CD4-positive, alpha-beta T cell treated with Interferon gamma for 1 hour (primary cell): ENCODE measurements at places on chromosomes 13 and 19.

DNA sequence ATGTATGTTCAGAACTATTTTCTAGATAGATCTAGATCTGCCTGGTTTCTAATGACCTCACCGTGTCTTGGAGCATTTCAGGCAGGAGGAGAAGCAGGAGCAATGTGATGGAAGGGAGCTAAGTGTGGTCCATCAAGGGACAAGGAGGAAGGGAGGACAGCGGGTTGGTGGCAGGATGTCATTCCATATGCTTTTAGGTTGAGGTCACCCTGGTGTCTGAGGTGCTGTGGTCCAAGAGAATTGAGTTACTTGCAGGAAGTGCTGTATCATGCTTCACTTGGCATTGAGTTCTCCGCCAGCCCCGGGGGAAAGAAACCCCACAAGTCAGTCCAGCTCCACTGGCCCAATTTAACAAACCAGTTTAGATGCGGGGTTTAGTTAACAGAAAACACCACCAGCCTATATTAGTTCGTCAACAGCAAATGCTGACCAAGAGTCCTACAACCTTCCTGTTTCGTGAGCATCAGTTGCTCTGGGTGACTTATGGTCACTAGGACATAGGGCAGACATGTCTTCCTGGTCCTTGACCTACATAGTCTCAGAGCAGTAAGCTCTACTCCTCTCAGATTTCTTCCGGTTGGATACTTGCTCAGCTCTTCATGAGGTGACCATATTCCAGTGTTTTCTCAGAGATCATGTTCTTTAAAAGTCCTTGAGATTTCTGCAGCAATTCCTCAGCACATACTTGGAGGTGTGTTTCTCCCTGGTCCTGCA lies 79.4 kb downstream of the MBNL2 start:
- DNase-seq, result no peak

DNA sequence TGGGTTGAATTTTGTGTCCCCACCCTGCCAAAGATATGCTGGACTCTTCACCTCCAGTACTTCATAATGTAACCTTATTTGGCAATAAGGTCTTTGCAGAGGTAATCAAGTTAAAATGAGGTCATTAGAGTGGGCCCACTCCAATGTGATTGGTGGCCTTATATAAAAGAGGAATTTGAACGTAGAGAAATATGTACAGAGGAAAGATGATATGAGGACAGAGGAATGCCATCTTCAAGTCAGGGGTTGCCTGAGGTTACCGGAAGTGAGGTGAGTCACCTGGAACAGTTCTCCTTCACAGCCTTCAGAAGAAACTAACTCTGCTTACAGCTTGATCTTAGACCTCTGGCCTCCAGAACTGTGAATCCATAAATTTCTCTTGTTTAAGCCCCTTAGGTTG lies 69.9 kb downstream of the GPC5 start:
- no peak for DNase-seq

DNA sequence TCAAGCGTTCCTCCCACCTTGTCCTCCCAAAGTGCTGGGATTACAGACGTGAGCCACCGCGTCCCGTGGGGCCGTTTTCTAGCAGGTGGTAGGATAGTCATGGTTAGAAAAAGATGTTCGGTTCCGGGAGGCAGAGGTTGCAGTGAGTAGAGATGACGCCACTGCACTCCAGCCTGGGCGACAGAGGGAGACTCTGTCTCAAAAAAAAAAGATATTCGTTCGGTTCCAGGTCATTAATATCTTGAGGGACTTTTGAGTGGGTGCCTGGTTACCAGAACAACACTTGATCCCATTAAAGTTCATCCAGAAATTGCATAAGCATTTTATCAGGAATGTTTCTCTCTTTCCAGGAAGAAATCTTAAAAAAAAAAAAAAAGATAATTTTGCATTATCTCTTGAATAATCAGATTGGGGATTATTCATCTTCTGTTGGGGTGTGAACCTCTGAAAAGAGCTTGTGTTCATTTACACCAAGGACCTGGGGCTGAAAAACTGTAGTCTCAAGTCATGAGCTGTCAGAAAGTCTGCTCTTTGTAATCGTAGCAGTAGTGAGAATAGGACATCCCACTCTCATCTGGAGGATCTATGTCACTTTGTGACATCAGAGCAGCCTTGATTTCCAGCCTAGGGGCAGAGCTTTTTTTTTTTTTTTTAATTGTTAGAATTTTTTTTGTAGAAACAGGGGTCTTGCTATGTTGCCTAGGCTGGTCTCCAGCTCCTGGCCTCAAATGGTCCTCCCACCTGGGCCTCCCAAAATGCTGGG lies 1.0 kb upstream of the ETHE1 start:
- no peak for DNase-seq

DNA sequence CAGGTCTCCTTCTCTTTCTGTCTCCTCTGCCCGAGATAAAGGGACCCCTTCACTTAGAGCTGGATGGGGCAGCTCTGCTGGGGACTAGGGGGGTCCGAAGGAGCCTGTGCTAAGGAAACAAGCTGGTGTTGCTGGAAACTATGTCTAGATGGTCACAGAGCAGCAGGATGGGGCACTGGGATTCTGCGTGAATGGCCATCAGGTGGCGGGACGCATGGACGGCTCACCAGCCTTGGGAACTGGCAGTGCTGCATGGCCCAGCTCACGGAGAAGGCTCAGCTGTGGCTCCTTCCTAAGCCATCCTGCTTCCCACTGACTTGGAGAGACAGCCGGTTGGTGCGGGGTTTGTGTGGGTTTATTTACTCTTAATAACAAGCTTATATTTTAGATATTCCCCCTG lies 411.8 kb downstream of the ZNF536 start:
- no peak for DNase-seq

DNA sequence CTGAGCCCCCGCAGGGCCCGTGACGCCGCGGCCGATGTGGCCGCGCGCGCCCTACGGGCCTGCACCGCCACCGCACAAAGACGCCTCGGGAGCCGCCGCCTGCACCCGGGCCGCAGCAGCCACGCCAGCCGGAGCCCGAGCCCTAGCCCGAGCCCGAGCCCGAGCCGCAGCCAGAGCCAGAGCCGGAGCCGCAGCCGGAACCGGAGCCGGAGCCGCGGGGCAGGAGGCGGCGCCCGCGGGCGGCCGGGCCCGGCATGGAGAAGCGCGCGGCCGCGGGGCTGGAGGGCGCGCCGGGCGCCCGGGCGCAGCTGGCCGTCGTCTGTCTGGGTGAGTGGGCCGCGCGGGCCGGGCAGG lies 379 bp downstream of the LRP3 start:
- DNase-seq, result no peak

- no peak for DNase-seq
Observed at GRCh38 chr13:44355621-44356020, 18.0 kb upstream of the SERP2 start.

- no peak for DNase-seq
Observed at GRCh38 chr13:41457589-41458186, 338 bp downstream of the RGCC start.

- DNase-seq, result no peak
Observed at GRCh38 chr19:51224163-51224641, 678 bp upstream of the CD33 start.

GRCh38 chr19:15534957-15535864 lies 26.9 kb downstream of the CYP4F22 start:
- DNase-seq, result no peak

GRCh38 chr13:76461999-76462398 lies 424.2 kb downstream of the KCTD12 start:
- no peak for DNase-seq

GRCh38 chr19:8457209-8457608 lies 12.4 kb downstream of the HNRNPM start:
- DNase-seq, result no peak

DNA sequence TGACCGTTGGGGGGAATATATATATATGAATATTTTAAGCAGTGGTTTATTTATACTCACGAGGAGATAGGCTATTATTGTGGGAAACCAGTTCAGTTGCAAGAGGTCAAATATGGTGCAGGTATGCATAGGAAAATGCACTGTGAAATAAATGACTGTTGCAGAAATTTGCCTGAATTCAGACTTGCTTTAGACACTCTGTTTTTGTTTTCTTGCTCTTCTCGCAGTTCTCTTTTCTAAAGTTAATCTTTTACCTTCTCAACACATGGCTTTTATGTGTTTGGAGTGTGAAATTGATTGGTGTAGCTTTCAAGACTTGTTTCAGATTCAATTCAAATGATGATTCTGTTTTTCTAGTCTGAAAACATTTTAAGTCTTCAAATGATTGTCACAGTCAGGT lies 109.7 kb downstream of the LRCH1 start:
- DNase-seq, result no peak

- no peak for DNase-seq
Observed at GRCh38 chr13:83691966-83692365, 190.3 kb downstream of the SLITRK1 start.

- no peak for DNase-seq
Observed at GRCh38 chr19:34998777-34999497, 1.2 kb upstream of the GRAMD1A start.

DNA sequence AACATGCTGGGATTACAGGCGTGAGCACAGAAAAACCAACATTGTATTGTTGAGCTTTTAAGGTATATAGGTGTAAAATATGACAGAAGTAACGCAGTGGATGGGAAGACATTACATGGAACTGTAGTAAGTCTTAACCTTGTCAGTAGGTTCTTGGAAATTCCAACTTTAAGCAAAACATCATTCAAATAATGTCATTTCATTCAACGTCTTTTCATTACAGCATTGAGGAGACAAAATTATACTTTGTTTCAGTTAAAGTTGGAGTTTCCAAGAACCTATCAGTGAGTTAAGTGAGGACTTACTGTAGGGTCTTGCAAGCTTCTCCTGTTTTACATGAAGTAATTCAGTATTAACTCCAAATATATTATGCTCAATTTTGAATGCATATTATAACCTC lies 27.0 kb upstream of the GPR183 start:
- no peak for DNase-seq

GRCh38 chr19:38502410-38503076 lies 69.1 kb downstream of the RYR1 start:
- no peak for DNase-seq

GRCh38 chr13:33678906-33679657 lies 138.9 kb upstream of the RFC3 start:
- peak; percentile 45 for DNase-seq

DNA sequence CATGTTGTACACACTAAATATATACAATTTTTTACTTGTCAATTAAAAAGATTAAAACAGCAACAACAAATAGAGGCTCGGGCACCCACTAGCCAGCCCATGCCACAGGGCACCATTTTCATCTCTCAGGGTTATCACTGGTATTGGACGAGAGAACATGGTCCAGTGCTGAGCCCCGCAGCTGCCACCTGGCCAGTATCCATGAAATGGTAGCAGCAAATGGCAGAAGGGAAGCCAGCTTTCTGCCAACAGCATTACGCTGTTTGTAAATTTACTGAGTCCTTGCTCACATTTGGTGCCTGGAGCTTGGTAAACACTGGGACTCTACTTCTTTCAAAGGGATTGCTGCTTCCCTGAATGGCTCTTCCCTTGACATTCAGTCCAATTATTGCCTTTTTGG lies 87.9 kb upstream of the WASF3 start:
- DNase-seq, result no peak

DNA sequence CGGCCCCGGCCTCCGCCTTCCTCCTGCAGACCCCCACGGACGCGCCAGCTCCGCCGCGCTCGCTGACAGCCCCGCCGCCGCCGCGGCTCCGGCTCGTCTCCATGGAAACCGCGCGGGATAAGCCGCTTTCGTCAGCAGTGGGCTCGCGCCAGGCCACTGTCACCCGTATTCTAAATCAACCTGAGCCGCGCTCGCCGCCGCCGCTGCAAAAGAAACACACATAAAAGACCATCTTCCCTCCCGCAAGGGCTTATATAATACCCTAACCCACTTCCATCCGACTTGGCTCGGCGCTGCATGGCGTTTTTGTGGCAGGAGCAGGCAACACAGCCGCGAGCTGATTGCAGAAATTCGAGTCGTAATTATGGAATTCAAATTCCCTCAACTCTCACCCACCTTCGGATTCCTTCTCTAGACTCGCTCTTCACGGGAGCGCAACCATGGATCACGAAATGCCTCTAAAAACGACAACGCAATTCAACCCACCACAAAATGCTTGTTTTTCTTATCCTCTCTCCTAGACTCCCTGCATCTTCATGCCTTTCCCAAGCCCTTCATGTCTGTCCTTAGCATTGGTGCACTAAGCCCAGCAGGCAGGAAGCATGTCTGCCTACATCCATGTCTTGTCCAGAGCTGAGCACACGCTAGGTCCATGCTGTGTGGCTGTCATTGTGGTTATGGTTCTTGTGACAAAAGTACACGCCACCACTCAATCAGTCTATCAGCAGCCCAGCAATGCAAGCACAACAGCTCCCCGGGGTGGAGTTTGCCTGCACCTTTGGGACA lies at the start of gene AMER2:
Gene AMER2 (minus strand): TSS at position 772 of the 786 bp plus-strand sequence. CDS start 669 bp downstream, at position 103.
- no peak for DNase-seq

GRCh38 chr13:30463787-30464495 lies 1.8 kb downstream of the HMGB1 start:
- DNase-seq, result peak; percentile 61

DNA sequence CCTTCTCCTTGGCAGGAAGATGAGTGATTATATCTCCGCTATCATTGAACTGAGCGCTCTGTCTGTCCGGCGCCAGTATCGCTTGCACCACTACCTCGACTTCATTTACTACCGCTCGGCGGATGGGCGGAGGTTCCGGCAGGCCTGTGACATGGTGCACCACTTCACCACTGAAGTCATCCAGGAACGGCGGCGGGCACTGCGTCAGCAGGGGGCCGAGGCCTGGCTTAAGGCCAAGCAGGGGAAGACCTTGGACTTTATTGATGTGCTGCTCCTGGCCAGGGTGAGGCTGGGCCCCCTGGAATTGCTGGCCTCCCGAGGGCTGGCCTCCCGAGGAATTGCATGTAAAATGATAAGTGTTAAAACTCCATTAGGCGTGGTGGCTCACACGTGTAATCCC lies 32.1 kb downstream of the CYP4F22 start:
- no peak for DNase-seq

DNA sequence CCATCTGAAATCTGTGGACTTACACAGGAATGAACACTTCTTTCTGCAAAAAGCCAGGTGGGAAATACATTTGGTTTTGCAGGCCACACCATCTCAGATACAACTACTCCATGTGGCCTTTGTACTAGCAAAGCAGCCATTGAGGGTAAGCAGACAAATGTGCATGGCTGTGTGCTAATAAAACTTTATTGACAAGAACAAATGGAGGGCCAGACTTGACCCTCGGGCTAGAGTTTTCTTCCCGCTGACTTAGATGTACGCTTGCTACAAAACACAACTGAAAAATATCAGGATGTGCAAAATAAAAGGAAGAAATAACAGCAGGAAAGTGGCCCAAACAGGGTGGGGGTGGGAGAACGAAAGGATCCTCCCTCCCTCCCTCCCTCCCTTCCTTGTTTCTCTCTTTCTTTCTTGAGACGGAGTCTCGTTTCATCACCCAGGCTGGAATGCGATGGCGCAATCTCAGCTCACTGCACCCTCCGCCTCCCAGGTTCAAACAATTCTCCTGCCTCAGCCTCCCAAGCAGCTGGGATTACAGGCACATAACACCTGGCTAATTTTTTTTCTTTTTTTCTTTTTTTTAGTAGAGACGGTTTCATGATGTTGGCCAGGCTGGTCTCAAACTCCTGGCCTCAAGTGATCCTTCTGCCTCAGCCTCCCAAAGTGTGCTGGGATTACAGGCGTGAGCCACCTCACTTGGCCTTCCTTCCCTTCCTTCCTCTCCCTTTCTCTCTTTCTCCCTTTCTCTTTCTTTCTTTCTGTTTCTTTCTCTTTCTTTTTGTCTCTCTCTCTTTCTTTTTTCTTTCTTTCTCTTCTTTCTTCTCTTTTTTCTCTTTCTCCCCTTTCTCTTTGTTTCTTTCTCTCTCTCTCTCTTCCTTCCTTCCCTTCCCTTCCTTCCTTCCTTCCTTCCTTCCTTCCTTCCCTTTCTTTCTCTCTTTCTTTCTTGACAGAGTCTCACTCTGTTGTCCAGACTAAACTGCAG lies 29.3 kb downstream of the CCL25 start:
- no peak for DNase-seq
